ENCODE measurements at places on chromosomes 7 and 10.

DNA sequence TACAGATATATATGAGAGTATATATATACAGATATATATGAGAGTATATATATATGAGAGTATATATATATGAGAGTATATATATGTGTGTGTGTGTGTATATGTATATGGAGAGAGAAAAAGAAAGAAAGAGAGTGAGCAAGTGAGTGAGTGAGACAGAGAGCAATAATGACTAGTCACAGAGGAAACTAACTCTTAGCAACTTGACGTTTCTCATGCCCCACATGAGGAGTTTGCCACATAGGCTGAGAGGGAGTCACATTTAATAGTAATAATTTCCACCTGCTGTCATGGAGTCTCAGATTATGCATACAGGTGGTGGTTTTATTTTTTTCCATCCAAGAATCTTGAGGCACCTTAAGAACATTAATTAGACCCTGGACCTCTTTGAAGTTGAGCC lies 199.9 kb downstream of the GATA3 start:
- DNase-seq = no peak

DNA sequence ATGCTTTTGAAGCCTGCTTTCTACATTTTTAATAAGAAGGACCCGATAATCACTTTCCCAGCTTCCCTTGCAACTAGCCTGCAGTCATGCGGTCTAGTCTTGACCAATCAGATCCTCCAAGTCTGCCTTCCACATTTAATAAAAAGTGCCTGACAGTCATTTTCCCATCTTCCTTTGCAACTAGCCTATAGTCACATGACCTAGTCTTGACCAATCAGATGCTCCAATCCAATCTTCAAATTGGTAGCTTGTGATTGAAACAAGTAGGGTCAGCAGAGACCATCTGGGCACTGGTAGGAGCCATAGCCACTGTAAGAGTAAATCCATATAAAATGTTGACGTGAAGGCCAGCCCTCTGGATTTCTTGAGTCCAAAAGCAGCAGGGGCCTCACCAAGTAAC lies 80.0 kb downstream of the NPTX2 start:
- no peak for DNase-seq

- no peak for DNase-seq
Measured at GRCh38 chr7:151175793-151176311, 8.4 kb upstream of the GBX1 start.

DNA sequence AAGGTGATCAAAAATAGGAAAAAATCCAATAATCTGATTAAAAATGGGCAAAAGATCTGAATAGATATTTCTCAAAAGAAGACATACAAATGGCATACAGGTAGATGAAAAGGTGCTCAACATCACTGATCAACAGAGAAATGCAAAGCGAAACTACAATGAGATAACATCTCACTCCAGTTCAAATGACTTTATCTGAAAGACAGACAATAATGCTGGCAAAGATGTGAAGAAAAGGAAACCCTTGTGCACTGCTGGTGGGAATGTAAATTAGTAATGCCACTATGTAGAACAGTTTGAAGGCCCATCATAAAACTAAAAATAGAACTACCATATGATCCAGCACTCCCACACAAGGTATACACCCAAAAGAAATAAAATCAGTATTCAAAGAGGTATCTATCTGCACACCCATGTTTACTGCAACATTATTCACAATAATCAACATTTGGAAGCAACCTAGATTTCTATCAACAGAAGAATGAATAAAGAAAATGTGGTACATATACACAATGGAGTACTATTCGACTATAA lies 85.0 kb downstream of the LRRN3 start:
- no peak for DNase-seq

- DNase-seq = no peak
Measured at GRCh38 chr7:151012031-151012692, 12.1 kb downstream of the ATG9B start.

GRCh38 chr7:48109848-48110663 lies 21.0 kb downstream of the UPP1 start:
- DNase-seq = no peak

DNA sequence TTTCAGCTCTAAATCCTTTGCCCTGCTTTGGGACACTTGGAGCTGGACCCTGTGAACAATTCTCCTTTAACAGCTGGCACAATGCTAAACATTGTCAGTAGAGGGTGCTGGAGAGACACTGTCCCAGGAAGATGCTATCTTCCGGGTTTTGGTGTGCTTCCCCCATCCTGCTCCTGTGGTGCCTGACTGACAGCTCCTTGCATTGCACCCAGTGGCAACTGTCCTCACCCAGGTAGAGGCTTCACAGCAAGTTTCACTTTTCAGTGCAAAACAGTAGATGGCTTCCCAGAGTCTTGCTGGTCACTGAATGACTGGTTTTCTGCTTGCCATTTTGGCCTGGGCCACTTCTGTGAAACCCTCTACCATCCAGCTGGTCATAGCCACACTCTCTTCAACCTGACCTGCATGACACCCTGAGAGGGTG lies 77.3 kb downstream of the CDC14C start:
- no peak for DNase-seq

- DNase-seq = no peak
Measured at GRCh38 chr10:60473557-60473956, 83.9 kb upstream of the ANK3 start.

- no peak for DNase-seq
Measured at GRCh38 chr10:129969184-129969910, 5.3 kb upstream of the EBF3 start.

GRCh38 chr10:98481404-98481945 lies 34.7 kb upstream of the HPS1 start:
- DNase-seq = no peak

- DNase-seq = no peak
Measured at GRCh38 chr7:25967278-25968204, 184.5 kb upstream of the NFE2L3 start.

DNA sequence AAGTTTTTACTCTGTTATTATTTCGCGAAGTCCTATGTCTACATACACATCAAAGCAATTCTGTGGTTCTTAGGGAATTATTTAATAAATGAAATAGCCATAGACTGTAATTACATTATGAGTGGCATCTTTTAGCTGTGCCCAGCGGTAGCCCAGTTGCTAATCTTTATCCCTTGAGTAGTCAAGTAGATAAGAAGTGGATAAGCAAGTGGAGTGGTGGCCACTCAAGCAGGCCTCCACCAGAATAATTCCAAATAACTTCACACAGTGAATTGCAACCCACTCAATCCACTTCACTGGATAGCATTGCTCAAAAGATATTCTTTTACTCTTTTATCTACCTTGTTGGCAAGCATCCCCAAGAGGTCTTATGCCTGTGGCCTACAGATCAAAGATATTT lies 349.7 kb downstream of the AUTS2 start:
- DNase-seq = no peak

GRCh38 chr7:27303026-27303425 lies 60.4 kb downstream of the EVX1 start:
- DNase-seq = no peak

DNA sequence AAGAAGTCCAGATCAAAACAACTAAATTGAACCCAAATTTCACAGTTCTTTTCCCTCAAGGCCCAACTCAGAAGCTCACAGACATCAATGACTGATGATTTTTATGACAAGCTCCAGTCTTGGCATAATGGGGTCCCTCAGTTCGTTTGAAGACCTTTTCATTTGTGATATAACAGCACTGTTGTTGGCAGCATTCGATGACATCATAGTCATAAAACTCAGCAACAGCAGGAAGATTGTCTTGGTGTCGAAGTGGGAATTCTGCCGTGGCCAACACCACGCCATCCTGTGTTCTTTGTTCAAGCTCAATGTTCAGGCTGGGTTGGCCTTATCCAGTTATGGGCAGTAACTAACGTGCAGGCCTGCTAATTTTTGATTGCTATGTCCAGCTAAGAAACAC lies 261.7 kb downstream of the C7orf25 start:
- DNase-seq = no peak

GRCh38 chr10:31103112-31103511 lies 71.4 kb upstream of the ZNF438 start:
- no peak for DNase-seq

- DNase-seq = peak; percentile 32
Measured at GRCh38 chr10:110209926-110210673, 2.7 kb downstream of the MXI1 start.

GRCh38 chr7:158782761-158783401 lies 46.4 kb downstream of the ESYT2 start:
- no peak for DNase-seq

DNA sequence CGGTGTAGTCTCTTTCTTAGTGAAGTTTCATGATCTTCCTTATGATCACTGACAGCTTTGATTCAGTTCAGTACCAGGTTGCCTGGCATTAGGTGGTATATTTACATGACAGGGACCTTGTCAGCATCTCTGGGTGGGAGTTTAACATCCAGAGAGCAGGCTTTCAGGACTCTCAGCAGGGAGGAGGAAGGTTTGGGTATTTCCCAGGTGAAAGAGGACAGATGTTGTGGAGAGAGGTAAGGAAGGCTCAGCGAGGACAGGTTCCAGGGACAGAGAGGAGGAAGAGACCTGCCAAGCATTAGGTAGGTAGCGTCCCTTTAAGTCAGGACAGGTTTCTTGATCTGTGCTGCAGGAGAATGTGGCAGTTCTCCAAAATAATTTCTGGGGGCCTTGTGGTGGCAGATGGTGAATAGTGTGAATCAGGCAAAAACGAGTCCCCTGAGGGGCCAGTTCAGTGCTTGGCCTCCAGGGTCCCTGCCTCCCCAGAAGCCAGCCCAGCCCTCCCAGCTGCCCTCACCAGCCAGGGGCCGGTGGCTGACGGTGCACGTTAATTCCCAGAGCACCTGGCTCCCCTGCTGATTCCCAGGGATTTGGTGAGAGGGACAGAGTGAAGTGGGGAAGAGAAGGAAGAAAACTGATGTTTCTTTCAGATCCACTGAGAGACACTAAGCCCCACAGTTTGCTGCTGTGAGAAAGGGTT lies 82.0 kb downstream of the VWC2 start:
- DNase-seq = no peak

DNA sequence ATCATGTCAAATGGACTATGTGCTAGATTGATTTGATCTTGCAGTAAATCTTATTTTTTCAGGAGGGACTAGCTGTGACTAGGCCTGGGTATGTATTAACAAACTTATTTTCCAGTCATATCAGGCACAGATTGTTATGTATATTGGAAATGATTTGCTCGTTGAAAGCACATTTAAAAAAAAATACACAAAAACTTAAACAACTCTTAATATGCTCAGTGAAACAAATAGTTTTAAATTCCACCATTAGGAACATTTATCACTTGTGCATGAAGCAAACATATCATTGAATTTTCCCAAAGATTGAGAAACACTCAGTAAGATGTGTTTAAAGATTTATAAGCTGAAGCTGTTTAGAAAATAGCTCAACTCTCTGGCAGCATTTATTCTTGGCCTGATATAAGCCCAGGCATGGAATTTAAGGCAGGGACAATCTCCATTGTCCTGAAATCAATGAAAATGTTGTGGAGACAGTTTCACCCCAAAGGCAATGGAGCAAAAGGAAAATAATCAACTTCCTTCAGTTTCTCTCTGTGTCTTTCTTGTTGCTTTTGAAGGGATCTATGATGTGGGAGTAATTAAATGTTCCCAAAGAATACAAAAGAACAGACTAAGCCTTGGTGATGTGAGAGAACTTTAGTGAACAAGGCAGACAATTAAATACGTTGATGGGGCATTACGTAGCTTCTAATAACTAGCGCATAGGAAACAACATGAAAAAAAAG lies 250.3 kb downstream of the GPR37 start:
- no peak for DNase-seq

GRCh38 chr10:90571481-90572258 lies 286.2 kb downstream of the HTR7 start:
- DNase-seq = no peak

DNA sequence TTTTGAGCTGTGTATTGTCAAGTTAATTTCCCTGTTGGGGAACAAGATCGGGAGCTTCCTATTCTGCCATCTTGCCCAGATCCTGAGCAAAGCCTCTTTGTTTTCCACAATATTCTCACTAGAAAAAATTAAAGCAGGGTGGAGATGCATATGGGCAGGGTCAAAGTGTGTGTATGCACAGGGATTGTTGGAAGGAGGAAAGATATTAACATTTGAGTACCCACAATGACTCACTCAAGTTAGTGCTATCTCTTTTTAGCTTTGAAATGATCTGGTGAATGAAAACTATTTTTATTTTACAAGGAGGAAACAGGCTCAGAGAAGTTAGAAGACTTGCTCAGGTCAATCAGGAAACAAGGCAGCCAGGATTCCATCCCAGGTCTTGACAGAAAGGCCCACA lies 6.7 kb upstream of the BTBD16 start:
- no peak for DNase-seq

GRCh38 chr7:41114131-41114530 lies 588.8 kb downstream of the INHBA start:
- no peak for DNase-seq

- no peak for DNase-seq
Measured at GRCh38 chr10:90218846-90219245, 517.5 kb downstream of the KIF20B start.

- DNase-seq = no peak
Measured at GRCh38 chr7:80370587-80370986, 141.3 kb downstream of the GNAT3 start.

DNA sequence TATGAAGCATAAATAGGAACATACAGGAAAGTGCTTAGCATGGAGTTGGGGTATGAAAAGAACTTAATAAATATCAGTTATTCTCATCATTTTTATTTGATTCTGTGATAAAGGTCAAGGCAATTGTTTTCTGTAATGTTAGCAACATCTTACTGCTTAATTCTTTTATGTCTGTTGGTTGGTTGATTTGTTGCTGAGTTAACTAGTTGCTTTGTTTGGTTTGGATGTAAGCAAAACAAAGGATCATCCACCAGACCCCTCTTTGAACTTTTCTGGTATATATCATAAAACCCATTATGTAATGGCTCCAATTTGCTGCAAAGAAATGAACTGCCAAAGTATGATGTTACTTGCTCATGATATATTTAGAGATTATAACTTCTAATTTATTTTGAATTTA lies 44.5 kb downstream of the CH25H start:
- no peak for DNase-seq

GRCh38 chr7:81645435-81645834 lies 124.4 kb downstream of the HGF start:
- DNase-seq = no peak

GRCh38 chr10:122251459-122252255 lies 19.4 kb upstream of the BTBD16 start:
- DNase-seq = no peak

- no peak for DNase-seq
Measured at GRCh38 chr7:100171087-100171681, 2.8 kb upstream of the GAL3ST4 start.

DNA sequence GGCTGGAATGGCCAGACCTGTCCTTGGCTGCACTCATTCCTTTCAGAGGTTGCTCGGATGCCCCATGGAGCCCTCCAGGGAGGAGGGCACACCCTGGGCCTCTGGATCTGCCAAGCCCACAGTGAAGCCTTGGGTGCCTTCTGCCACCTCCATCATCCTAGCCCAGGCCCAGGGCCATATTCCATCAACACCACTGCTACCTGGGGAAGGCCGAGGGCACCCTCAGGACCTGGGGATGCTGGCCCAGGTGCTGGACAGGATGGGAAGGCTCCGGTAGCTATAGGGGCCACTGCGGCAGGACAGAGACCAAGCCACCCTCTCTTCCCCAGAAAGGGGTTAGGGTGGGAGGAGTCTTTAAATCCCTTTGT lies 810 bp downstream of the OPN4 start:
- DNase-seq = no peak

- DNase-seq = no peak
Measured at GRCh38 chr10:35394411-35394851, 58.1 kb downstream of the CCNY start.

Data from fibroblast of skin of left quadriceps (primary cell).